ENCODE measurements at places on chromosomes 12 and 14. TPM values are rescaled to one million over a fixed set of nuclear protein-coding genes. Genes with fewer than 3 reads are reported as not detected.

Gene PRPH
- 0.22 TPM for total RNA-seq

Gene TOGARAM1
- total RNA-seq, result 21.5 TPM

Gene AMHR2
- not detected for total RNA-seq

Gene C1QL4
- 0.37 TPM for total RNA-seq

Gene PA2G4
- 254 TPM for total RNA-seq

Gene TEAD4
- total RNA-seq, result 6.4 TPM

Gene PARPBP
- total RNA-seq, result 10.1 TPM

Gene NGB
- not detected for total RNA-seq

Gene GNG2
- total RNA-seq, result 26.6 TPM

Gene OR6C1
- not detected for total RNA-seq

Gene LTBP2
- 134 TPM for total RNA-seq

Gene TMTC1
- 27.9 TPM for total RNA-seq

Gene CCNB1IP1
- total RNA-seq, result 51.2 TPM

Gene E2F7
- total RNA-seq, result 32.6 TPM

Gene KRT2
- total RNA-seq, result not detected

Gene POTEM
- not detected for total RNA-seq

Gene KRT78
- total RNA-seq, result not detected

Gene VPS29
- 93.1 TPM for total RNA-seq

Gene SSTR1
- 22.0 TPM for total RNA-seq

Gene DAO
- total RNA-seq, result not detected

Gene RHOJ
- total RNA-seq, result 0.22 TPM

Gene CCND2
- total RNA-seq, result 26.7 TPM

Gene MMP17
- total RNA-seq, result 28.1 TPM

Gene NANOG
- not detected for total RNA-seq

Gene KERA
- not detected for total RNA-seq

Gene FAM181A
- total RNA-seq, result not detected

Gene SCNN1A
- under 0.01 TPM for total RNA-seq

Gene OTX2
- total RNA-seq, result not detected

Gene CPNE8
- total RNA-seq, result 15.7 TPM

Gene SYNDIG1L
- not detected for total RNA-seq

Gene SLC25A21
- 2.9 TPM for total RNA-seq

Gene KTN1
- 247 TPM for total RNA-seq

Gene CLEC1A
- total RNA-seq, result not detected

Gene DNAI7
- 0.11 TPM for total RNA-seq

All from uterine smooth muscle cell (primary cell).